ENCODE measurements at places on chromosomes 2 and 18. TPM values are rescaled to one million over a fixed set of nuclear protein-coding genes. Genes with fewer than 3 reads are reported as not detected.

The CHRNG gene
- total RNA-seq: not detected

DNA sequence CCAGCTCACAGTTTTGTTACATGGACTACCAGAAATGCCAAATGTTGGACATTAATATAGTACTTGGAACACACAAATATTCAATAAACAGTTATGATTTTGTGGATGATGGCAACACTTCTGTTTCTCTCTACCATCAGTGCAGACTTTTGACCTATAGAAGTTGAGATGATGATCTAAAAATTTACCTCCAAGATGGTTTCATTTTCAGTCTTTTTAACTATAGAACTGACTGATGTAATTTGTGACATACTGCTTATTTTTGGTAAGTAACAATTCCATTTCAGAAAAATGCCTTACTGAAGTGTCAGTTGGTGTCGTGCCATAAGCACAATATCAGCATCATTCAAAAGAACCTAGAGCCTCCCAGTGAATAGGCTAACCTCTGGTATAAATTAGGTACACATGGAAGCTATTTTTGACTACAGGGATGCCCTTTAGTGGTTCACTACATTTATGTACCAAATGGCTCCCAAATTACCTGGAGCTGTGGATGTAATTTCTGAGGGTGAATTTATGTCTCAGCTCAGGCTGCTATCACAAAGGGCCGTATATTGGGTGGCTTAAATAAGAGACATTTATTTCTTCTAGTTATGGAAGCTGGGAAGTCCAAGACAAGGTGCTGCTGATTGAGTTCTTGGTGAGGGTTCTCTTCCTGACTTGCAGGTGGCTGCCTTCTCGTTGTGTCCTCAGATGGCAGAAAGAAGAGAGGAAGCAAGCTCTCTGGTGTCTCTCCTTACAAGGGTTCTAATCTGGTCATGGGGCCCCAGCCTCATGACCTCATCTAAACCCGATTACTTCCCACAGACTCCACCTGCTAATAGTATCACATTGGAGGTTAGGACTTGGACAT lies 66.5 kb downstream of the ALPK2 start:
- DNase-seq: no peak

The CCDC142 gene
- 11.1 TPM for total RNA-seq

DNA sequence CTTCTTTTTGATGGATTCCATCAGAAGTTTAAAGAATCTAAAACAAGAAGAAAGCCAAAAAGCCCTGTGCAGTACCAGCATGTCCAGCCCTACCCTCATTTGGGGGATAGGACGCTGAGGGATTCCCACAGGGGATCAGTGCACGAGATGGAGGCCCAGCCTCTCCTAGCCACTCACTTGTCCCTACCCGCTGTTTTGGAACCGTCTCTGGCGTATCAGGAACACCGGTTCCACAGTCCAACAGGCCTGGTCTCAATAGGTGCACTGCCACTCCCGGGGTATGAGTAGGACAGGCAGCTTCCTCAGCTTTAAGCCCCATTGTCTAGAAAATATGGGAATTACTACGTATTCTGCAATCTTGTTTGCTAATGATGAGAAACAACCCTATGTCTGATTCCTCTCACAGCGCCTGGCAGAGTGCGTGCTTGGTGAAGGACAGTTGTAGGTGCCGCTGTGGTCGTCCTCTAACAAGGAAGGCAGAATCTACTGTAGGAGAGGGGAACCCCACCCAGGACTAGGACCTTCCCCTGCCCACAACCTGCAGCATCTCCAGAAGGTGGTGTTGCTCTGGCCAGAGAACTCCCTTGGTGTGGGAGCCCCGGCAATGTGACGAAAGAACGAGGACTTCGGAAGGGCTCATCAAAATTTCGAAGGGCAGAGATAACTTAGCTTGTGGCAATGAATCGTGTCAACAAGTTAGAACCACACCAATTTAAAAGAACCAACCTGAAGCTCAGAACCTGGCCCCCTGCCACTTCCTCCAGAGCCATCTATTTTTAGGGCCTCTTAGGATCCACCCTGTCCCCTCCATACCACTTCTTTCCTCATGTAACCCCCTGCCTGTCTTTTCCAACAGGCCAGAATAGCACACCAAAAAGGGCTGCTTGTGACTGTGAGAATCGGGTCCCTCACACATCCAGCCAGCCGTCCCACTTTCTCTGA lies 71.7 kb downstream of the POLR1A start:
- DNase-seq: no peak

DNA sequence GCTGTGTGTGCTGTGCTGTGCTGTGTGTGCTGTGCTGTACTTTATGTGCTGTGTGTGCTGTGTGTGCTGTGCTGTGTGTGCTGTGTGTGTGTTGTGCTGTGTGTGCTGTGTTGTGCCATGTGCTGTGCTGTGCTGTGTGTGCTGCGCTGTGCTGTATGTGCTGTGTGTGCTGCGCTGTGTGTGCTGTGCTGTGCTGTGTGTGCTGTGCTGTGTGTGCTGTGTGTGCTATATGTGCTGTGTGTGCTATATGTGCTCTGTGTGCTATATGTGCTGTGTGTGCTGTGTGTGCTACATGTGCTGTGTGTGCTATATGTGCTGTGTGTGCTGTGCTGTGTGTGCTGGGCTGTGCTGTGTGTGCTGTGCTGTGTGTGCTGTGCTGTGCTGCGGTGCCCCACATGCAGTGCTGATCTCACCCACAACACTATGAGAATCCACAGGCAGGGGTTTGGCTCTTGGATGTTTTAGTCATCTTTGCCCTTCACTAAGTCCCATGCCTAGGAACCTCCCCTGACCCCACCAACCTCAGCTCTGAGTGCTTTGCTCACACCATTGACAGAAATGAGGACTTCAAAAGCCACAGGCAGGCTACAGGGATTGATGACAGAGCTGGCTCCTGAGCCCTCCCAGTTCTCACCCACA lies 30.5 kb upstream of the MAL start:
- DNase-seq: no peak

DNA sequence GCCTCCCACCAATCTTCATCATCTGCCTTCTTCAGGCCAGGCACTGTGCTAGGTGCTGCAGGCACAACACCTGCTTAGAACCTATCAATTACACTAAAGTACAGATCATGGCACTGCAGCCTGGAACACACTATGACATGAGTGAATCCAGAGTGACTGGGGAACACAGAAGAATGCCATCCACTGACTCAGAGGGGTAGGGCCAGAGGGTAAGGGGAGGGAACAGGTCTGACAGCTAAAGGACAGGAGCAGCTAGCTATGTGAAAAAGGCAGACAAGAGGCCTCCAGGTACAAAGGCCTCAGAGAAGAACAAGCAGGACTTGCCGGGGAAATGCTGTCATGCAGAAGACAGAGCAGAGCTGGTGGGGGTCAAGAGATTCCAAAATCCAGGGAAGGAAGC lies 53.3 kb upstream of the ACAA2 start:
- DNase-seq: no peak

- DNase-seq: no peak
These were observed 176.3 kb upstream of the GLI2 start for GRCh38 chr2:120559401-120559800.

- DNase-seq: peak; percentile 67
These were observed 171.6 kb downstream of the LDLRAD4 start for GRCh38 chr18:13390196-13390595.

GRCh38 chr2:48854681-48855080 lies 99.2 kb upstream of the LHCGR start:
- no peak for DNase-seq

- DNase-seq: no peak
These were observed 641.1 kb downstream of the TMEM182 start for GRCh38 chr2:103402944-103403343.

DNA sequence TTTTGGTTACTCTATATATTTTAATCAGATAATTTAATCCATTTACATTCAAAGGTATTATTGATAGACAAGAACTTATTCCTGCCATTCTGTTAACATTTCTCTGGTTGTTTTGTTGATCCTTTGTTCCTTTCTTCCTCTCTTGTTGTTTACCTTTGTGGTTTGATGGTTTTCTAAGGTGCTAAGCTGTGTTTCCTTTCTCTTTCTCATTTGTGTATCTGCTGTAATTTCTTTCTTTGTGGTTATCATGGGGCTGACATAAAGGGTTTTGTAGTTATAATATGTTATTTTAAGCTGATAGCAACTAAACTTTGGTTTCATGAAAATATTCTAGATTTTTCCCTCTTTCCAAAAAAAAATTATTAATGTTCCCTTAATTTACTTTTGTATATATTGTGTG lies 179.2 kb downstream of the NDUFA10 start:
- no peak for DNase-seq

DNA sequence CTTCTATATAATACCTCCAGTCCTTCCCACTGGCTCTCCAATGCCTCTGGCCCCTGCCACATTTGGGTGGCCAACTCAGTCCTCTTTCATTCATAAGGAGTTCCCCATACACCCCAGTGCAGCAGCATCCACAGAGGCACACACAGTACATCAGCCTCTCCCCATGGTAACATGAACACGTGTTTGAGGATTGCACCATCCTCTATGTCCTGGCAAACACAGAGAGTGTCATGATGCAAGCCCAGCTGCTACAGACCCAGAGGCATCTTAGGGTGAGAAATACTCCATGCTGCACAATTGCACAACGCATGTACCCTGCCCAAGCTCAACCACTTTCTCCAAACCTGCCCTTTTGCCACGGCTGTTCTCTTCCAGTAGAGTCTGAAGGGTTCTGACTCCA lies 11.5 kb downstream of the IGFBP5 start:
- peak; percentile 78 for DNase-seq

GRCh38 chr18:41933778-41934177 lies 21.3 kb upstream of the PIK3C3 start:
- DNase-seq: no peak

GRCh38 chr2:176682278-176682677 lies 413.0 kb downstream of the MTX2 start:
- DNase-seq: no peak

DNA sequence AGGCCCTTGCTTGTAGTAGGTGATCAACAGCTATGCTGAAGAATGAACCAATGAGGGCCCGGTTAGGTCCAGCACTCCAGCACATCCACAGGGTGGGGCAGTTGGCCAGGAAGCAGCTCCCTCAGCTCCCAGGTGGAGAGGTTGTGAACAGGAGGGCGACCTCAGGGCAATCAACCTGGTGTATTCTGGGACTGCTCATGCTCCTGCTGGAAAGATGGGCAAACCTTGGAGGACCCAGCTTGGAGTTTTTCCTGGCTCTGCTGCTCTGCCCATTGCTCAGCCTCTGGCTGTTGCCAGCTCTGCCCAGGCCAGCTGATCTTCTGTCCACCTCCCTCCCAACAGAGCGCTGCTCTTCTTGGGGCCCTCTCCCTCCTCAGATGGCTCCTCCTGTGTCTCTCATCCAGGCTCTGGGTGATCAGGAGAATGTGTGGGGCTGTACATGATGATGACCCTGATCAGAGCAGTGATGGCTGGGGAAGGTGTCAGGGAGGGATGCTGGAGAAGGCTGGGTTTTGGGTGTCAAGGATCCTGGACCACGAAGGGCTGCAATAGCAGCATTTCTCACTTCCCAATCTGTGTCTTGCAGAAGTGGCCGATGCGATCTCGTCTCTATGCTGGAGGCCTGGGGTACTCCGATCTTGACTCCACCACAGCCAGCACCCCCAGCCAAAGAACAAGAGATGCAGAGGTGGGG lies 3.4 kb downstream of the TCF23 start:
- DNase-seq: no peak

DNA sequence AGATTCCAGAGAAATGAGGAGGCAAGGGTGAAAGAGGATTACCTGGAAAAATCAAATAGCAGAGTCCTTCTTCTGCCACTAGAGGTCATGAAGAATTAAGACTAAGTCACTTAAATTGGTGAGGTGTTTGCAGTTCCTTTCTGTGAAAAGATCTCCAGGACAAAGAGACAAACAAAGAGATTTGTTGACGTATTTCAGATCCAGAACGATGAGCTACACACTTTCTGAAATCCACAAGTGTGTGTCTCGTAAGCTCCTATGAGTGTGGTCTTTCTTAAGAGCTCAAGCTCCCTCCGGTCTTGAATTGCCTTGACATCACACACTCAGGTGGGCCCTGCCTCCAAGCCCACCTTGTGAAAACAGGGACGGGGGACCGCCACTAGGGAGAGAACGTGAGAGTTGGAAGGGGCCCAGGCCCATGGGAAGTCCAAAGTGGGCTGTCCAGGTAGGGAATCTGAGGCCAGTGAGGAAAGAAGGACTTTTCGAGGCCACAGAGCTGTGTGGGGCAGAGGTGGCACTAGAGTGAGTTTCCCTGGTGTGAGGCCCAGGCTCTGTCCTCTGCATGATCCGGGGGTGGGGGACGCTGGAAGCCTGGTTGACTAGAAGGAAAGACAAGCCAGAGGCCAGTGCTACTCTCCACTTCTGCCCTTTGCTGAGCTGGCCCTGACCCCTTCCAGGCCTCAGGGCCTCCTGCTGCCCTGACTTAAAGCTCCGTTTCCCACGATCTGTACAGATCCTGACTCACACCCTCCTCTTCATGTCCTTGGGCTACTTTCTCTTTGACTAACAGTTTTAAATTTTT lies 168.1 kb upstream of the NCK2 start:
- no peak for DNase-seq

DNA sequence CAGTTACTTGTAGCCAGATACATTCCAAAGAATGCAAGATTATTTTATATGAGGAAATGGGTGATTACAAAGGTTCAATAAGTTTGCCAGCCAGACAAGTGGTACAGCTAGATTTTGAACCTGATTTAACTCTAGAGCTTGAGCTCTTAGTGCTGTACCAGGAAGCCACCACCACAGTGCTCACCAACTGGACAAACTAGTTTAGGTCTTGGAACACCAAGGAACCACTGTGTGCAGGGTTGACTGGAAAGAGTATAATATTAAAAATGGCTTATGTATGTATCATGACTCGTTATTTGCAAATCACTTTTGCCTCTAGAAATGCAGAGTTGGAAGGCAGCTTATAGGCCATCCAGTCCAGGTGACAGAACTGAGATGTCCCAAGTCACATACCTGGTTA lies 177.2 kb downstream of the TXNL1 start:
- DNase-seq: no peak

- DNase-seq: no peak
These were observed 5.8 kb upstream of the CNDP1 start for GRCh38 chr18:74528478-74528877.

GRCh38 chr18:44589693-44590355 lies 90.9 kb upstream of the SETBP1 start:
- no peak for DNase-seq

The R3HDM1 gene
- 23.1 TPM for total RNA-seq

DNA sequence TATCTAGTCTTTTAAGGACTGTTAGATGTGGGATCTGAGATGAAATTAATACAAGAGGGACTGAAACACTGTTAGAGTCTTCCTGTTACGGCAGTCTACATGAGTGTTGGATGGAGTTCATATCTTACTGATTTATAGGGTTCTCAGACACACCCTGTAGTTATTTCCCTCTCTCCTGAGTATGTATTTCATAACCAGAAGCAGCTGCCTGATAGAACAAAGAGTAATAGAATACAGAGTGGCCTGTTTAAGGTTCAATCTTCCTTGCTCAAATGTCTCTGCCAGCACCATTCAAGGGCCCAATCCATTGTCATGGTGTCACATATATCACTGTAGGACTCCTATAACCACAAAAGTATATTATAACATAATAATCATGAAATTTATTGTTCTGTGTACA lies 1229.1 kb upstream of the ACVR2A start:
- DNase-seq: no peak

The FECH gene
- total RNA-seq: 30.6 TPM

- no peak for DNase-seq
These were observed 97.3 kb upstream of the ST6GAL2 start for GRCh38 chr2:106983305-106983704.
